ENCODE measurements at places on chromosomes 11 and 22.

DNA sequence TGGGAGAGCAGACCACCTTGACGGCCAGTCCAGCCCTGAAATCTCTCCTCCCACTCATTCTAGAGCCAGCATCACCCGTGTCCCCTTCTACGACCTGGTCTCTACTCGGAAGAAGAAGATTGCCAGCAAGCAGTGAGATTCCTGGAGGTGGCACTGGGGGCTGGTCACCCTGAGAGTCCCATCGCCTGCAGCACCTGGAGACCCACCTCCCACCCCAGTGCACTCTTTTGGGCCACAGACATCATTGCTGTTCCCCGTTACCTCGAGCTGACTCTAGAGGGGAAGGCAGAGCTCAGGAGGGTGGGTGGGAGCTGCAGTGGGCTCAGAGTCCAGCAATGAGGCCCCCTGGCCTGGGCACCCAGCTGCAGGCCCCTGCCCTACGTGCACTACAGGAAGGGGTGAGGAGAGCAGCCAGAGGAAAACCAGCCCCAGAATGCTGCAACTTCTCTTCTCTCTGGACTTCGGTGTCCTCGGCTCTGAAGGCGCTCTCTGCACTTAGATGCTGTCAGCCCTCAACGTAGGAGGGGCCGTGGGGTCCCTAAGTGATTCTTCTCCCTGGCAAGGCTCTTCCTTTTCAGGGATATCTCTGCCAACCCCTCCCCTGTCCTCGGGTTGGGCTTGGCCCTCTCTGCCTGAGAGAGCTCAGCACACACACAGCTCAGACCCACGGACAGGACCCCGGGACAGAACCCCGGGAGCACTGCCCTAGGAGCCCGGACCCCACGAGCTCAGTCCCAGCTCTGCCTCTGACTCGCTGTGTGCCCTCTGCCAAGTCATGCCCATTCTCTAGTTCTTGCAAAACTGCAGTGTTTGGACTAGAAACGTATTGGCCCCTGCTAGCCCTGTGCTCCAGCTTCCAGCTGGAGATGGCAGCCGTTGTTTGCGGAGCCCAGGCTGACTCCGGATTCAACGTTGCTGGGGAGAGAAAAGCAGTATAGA, 31.3 kb downstream of the CYTH4 start:
- DNase-seq: no peak

- no peak for DNase-seq
Observed at GRCh38 chr11:64400102-64400501, 41.1 kb downstream of the RPS6KA4 start.

DNA sequence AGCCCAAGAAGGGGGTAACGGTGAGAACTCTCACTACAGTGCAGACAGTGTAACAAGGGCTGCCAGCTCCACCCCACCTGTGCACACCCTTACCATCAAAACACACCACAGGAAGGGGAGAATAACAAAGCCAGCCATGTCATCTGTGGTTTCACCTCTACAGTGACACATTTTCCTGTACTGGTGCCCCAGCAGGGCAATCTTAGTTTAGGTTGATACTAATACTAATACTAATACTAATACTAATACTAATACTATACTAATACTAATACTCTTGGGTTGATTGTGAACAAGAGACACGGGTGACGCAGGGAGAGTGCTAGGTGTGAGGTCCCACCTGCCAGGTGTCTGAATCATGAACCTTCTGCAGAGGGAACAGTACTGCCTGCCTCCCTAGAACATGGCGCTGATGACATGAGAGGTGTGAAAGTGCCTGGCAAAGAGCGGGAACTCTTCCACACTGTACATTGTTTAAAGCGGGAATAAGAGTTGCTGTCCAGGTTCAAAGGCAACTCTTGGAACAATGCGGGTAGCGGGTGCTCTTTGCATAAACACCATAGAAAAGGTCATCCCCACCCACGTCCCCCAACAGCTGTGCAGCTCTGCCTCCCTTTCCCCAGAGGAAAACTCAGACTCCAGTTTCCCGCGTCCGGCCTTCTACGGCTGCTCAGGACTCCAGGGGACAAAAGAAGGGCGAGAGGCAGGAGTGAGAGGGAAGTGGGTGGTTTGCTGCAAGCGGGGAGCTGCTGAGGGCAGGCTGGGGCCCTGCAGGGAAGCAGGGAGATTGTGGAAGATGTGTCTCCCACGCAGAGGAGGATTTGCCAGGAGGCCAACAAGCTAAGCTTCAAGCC, 25.0 kb upstream of the TMPRSS4 start:
- no peak for DNase-seq

DNA sequence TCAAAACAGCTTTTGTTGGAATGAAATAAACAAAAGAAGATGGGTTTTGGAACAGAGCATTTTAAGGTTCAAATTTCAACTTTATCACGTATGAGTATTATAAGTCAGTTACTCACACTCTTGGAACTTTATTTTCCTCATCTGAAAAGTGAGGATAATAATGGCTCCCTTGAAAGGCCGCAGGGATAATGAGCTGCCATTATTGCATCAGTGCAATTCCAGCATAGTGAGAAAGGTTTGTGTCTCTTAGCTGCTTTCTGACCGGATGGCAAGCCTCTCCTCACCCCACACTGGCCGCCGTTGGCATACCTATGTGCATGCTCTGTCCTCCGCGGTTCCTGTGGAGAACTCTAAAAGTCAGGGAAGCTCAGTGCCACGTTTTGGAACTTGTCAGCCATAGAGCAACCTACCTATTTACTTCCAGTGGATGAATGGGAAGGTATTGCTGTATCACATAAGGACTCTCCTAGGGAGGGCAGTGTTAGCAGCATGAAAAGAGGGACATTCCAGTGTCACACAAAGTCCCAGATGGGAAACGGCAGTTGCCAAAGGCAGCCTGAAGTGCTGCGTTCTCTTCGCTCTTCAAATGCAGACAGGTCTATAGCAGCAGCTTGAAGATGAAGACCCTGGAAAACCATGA, 368.9 kb downstream of the NTM start:
- DNase-seq: no peak

DNA sequence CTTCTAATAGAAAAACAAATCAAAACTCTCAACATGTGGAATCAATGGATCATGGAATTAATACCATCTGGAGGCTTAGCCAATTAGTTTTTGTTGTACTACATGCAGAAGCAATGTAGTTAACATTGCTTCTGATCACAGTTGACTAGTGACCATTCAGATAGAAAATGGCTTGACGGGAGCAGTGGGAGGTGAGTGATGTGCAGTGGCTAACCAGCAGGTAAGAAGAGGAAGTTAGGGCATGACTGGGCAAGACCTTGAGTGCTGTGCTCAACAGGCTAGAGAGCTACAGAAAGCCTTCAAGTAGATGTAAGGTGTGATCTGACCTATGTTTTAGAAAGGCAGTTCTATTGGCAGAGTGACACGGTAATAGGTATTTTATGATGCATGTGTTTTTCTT, 60.7 kb upstream of the ALKBH3 start:
- DNase-seq: no peak

DNA sequence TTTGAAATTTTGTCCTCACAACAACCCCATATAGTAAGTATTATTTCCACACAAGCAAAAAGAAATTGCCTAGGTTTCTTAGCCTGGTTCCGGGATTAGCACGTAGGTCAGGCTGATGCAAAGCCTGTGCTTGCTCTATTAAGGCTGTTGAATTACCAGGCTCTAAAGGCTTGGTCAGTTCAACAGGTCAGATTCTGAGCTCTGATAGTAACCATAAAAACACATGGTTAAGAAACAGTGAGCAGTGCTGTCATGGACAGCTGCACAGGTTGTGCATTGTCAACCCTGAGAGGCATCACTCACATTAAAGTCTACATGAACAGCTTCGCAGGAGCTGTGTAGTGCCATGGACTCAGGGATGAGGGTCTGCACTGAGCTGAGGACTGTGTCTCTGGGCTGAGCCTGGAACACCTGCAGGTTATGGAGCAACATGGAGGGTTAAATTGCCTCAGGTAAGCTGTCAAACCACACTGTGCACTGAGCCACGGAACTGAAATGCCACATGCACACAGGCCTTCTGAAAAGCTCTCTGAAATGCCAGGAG, 98.0 kb downstream of the PIWIL4 start:
- DNase-seq: no peak
